ENCODE measurements at places on chromosomes 1 and 21.

DNA sequence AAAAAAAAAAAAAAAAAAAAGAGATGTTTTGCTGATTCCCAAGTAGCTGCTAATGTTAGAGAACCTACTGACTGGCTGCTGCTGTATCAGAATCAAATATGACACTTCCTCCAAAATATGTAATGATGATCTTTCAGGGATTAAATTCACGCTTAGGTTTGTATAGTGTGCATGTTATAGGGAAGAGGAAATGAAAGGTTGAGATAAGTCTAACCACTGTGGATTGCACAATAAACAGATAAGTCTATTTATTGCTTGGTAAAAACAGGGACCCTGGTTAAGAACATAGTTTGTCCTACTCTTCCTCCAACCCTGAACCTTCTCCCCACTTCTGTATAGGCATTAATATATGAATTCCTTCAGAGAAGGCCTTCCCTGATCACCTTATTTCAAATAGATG lies 13.2 kb downstream of the RC3H1 start:
- peak; percentile 25 for DNase-seq

GRCh38 chr21:34200288-34200905 lies 127.0 kb downstream of the MRPS6 start:
- DNase-seq: peak; percentile 88

DNA sequence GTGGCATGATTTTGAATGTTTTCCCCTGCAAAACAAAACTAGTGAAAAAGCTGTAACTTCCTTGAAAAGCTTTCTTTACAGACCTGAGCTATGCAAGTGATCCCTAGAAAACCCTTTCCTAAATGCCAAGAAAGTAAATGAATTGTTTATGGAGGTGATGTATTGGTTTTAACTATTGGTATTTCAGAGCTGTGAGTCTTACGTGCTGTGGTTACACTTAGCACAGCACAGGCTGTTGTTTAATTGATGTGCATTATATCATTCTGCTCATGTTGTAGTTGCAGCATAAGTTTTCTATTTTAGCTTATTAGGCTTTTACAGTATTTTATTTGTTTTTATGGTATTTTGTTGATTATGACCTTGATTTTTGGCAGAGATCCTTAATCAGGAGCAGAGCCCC lies 74.1 kb upstream of the DYNLT5 start:
- no peak for DNase-seq

DNA sequence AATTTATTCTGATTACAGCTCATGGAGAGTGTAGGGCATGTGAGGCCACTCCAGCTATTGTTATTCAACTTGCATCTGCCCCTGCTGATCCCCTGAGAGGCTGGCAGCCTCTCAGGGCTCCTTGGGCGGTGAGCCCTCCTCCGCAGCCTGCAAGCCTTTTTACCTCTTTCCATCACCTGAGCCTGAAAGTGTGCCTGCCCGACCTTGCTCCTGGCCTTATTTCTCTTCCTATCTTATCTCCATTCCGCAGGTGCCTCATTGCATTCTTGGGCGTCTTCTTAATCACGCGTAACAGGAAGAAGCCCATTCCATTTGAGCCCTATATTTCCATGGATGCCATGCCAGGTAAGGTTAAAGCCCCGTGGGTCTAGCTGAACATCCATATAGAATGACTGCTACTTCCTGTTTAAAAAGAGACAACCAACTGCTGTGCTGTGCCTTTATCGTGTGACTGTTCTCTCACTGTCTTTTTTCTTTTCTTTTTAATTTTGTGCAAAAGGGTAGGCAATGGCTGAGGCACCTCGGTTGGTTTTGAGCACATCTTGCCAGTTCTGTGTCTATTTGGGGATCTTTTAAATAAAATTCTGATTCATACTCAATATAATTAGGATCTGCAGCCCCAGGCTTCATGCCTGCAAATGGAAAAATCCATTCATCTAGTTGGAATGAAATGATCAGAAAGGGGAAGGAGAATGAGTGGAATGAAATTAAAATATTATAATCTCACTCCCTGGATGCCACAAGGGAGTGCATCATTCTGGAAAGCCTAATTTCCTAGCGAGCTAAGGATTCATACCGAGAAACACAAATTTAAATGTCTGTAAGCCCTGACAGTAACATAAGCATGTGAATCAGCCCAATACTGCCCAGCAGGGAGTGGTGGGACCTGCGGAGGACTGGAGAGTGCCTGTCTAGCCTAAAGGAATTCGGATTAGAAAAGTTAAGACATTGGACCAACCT lies 38.6 kb upstream of the RCAN3 start:
- DNase-seq: no peak

All from inflammatory macrophage treated with lipopolysaccharide for 1 hour (primary cell).